Panc1 (cell line): ENCODE measurements at places on chromosomes 6 and 20. TPM values are rescaled to one million over a fixed set of nuclear protein-coding genes. Genes with fewer than 3 reads are reported as not detected.

The KCNK16 gene
- not detected for total RNA-seq

The MAPK13 gene
- total RNA-seq, result 2.5 TPM

The PTGIS gene
- 4.4 TPM for total RNA-seq

The RIPPLY2 gene
- total RNA-seq, result 6.5 TPM

The HSPA1L gene
- total RNA-seq, result 2.8 TPM

The SLA2 gene
- total RNA-seq, result 0.13 TPM
